Activated T-helper 9 cell treated with anti-CD3 and anti-CD28 coated beads, Interleukin-2, amount 50 U/mL, for 16 hours (primary cell): ENCODE measurements at places on chromosomes 2 and 18.

DNA sequence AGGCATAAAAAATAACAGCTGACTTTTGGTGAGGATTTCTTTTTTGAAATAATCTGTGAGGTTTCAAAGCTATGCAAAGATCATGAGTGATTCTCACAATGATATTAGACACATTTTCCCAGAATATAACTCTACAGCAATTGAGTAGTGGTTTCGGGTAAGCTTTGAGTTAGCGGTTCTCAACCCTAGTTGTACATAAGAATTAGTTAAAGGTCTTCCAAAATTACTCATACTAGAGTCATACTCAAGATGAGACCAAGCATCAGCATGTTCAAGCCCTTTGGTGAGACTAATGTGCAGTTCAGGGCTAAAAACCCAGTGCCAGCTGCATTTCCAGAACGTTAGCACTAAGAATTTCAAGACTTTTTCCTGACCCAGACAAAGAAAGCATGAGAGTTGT, 31.1 kb downstream of the DSG4 start:
- no peak for DNase-seq

GRCh38 chr18:4511166-4511565, 56.1 kb upstream of the DLGAP1 start:
- DNase-seq = no peak

DNA sequence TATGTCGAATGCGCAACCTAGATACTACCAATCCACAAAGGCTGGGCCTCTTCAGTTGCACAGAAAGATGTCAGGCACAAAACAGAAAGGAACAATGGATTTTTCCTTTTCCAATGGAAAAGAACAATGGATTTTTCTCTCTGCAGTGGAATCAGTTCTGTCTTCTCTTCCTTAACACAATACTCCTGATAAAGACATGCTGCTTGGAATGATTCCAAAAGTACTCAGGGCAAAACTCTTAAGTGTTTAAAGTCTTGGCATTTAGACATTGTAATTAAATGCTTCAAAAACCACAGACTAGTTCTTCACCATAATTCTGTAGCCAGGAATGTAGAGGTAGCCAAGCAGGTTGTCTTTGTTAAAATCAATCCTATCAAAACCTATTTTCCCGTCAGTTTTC, 46.7 kb upstream of the FLACC1 start:
- DNase-seq = no peak

- no peak for DNase-seq
Observed at GRCh38 chr18:10563886-10564285, 38.1 kb downstream of the NAPG start.

- no peak for DNase-seq
Observed at GRCh38 chr2:43154685-43155084, 71.7 kb downstream of the ZFP36L2 start.

GRCh38 chr2:9658972-9659371, 28.2 kb upstream of the YWHAQ start:
- DNase-seq = no peak
